ENCODE measurements at places on chromosomes 11 and 22.

GRCh38 chr11:18844753-18845367, 53.3 kb upstream of the PTPN5 start:
- peak; percentile 51 for DNase-seq

DNA sequence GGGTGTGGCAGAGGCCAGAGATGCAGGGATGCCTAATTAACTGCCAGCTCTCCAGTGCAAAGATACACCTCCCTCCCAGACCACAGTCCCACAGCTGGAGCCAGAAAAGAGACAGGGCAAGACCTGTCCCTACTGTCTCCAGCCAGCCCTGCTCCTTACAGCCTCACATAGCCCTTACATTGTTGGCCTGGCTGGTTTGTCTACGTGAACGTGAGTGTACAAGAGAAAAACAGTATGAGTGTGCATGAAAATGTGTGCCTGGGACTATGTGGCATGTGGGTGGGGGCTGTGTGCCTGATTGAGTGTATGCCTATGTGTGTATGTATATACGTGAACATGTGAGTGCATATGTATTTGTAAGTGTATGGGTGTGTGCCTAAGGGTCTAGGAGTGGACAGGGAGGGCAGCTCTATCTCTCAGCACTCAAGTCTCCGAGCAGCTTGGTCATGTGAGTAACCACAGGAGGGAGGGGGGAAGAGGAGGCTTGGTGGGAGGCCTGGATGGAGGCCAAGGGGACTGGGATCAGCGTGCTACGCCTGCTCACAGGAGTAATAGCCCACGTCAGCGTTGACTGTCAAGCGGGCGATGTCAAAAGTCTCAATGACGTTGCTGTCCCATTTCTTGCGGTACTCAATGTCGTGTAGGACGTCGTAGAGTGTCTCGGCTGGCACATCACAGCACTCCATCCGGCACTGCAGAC, 6.6 kb upstream of the ARAP1 start:
- DNase-seq, result no peak

DNA sequence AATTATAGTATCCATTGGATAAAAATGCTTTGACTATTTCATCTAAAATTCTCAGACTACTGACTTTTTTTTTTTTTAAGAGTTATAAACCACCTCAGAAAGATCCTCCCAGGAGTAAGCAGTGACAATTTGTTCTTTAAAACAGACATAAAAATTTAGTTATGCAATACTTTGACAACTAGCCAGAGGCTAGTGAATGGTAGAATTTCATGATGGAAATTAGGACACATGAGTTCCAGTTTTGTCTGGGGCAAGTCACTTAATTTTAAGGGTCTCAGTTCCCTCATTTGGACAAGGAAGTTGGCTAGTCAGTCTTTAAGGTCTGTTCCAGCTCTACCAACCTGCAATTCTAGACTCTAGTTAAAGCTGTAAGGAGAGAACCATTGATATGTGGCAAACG, 2.9 kb downstream of the IL18 start:
- DNase-seq, result no peak

DNA sequence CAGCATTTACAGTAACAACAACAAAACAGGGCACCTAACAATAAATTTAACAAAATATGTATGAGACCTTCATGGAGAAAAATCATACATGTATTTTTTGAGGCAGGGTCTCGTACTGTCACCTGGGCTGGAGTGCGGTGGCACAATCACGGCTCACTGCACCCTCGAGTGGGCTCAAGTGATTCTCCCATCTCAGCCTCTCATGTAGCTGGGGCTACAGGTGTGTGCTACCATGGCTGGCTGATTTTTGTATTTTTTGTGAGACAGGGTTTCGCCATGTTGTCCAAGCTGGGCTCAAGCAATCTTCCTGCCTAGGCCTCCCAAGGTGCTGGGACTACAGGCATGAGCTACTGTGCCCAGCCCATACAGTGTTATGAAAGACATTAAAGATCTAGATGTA, 278.1 kb downstream of the SWAP70 start:
- no peak for DNase-seq

Data from iPS-NIHi11 (cell line).